ENCODE measurements at places on chromosomes 7 and 10.

- no peak for DNase-seq
Observed at GRCh38 chr7:105837765-105838626, 38.4 kb downstream of the ATXN7L1 start.

DNA sequence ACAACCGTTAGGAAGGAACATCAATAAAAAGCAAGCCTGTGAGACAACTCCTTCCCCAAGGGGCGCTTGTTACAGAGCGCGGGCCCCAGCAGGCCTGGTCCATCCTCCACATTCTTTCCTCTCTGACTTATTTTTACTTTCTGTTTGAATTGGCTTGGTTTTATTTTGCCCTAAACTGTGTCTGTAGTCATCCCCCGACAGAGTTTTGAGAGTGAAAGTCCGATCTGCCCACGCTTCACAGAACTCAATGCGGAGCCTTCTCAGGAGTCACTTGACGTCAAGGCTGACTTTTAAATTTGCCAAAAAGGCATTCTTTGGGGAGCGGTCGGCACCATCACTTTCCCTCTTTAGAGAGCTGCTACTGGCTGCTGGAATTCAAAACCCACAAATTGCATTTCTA, 150.1 kb upstream of the KLF6 start:
- no peak for DNase-seq

DNA sequence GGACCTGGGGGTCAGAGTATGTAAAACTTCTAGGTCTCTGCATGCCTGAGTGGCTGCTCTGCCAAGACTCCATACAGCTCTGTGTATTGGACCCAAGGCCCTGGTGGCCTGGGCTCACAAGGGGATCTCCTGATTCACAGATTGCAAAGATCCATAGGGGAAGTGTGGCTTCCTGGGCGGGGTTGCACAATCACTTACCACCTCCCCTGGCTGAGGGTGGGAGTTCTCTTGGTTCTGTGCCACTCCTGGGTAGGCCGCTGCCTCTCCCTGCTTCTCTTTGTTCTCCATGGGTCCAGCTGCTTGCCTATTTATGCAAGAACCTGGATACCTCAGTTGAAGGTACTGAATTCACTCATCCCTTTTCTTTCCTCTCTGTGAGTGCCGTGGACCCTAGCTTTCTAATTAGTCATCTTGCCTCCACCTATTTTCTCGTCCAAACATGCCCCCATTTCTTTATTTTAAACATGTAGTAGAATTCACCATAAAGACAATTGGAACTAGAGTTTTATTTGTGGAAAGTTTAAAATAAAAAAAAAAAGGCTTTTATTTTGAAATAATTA, 18.5 kb upstream of the AGR3 start:
- no peak for DNase-seq

- no peak for DNase-seq
Observed at GRCh38 chr7:150340024-150340749, 1.2 kb downstream of the RARRES2 start.

DNA sequence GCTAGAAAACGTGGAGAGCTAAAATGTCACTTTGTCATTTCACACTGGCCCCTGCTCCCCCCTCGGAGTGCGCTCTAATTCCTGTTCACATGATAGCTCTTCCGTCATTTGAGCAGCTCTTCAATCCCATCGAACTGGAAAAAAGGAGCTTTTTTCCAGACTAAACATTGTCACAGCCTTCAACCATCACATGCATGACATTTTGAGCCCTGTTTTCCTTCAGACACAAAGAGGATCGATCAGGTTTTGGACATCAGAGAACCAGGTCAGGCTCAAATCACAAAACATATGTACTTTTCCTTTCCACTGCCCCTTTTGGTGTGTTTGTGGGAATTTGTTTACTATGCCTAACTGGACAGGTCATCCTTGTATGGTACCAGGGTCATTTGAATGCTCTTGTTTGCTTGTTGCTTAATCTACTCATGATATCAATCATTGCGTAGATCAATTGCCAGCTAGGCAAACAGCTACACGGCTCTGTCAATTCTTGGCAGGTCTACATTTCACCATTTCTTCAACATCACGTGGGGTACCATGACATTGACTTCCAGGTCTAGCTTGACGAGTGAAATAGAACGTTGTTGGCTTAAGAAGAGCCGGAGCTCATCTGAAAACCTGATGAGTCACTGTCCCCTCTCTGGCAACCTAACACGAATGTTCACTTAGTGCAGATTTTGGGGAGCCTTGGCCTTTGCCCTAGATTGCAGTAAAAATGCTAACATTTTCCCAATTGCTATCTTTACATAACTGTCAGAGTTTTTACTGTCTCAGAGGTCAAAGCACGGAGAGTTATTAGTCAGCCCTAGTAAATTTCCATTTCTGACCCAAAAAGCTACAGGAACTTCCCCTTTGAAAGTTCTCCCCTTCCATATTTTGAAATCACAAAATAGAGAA, 87.3 kb downstream of the LYZL2 start:
- no peak for DNase-seq

DNA sequence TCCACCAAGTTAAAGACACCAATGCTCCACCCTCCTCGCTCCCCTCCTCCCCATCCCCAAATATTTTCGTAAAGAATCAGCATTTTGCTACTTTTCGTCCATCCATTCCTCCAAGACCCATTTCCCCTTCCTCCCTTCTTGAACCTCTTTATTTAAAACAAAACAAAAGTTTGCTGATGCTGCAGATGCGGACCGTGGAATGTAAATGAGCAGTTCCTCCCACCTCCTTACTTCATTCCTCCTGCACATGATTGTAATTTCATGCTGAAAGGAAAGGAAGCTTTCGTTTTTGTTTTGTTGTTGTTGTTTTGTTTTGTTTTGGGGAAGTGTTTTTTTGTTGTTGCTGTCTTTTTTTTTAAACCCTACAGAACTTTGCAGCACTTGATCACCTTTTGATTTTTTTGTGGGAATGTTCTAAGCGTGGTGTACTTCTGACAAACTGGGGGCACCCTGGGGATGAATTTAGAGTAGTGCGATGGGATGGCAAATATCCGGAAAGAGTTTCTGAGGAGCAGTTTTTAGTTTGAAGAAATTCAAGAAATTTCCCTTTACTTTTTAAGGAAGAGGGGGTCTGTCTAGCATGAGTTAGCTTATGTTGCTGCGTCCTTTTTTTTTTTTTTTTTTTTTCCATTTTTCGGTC, 177.3 kb downstream of the TCF7L2 start:
- no peak for DNase-seq

GRCh38 chr7:31934551-31934950, 135.7 kb downstream of the PDE1C start:
- no peak for DNase-seq

DNA sequence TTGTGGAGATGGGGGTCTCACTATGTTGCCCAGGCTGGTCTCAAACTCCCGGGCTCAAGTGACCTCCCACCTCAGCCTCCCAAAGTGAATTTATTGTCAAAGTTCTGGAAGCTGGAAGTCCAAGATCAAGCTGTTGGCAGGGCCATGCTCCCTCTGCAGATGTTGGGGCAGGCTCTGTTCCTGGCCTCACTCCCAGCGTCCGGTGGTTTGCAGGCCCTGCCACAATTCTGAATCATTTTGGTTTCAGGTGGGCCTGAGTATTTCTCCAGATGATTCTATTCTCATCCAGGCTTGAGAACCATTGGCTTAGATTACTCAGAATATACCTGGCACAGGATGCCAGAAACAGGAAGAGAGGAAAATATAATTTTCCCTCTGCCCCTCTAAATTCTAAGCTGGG, 737.4 kb downstream of the TNS3 start:
- no peak for DNase-seq

DNA sequence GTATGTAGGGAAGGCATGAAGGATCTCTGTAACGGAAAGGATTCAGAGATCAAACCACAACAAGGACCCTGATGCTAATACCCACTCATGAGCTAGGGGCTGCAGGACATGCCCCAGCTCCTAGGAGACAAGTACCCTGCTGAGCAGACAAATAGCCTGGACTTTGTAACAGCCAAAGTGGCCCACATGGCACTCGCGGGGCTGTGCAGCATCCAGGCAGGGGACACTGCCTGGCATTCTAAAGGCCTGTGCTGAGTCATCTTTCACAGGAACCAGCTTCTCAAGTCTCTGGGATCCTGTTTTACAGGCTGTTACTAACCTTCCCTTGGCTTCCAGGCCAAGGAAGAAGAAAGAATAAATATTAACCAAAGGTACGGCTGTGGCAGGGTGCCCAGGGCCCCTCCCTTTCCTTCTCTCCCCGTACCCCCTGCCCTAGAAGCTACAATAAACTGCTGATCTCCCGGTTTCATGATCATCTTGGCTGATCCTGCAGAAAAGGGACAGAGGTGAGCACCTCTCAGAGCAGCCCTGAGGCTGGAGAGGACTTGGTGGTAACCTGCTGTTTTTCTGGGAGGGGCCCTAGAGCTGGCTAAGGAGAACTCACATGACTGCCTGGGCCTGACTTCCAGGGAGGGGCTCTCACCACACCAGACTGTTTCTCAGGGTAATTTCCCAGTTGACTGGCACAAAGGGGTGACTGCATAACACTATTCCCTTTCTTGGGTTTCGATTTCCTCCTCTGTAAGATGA, 4.2 kb upstream of the RPEL1 start:
- no peak for DNase-seq

DNA sequence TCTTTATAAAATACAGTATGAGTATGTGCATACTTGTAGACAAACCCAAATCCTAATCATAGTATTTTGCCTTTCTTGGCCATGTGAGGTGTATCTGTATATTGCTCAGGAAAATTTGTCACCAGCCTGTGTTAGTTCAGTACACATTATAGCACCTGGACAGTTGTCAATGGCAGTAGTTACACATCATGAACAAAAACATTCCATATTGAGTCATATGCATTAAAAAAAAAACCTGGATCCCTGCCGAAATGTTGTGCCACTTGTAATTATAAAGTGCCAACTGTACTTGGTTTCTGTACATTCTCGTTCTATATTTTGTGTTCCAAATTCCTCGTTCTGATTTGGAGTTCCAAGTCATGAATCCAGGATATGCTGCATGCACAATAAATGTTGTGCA, 410.4 kb downstream of the INHBA start:
- no peak for DNase-seq

DNA sequence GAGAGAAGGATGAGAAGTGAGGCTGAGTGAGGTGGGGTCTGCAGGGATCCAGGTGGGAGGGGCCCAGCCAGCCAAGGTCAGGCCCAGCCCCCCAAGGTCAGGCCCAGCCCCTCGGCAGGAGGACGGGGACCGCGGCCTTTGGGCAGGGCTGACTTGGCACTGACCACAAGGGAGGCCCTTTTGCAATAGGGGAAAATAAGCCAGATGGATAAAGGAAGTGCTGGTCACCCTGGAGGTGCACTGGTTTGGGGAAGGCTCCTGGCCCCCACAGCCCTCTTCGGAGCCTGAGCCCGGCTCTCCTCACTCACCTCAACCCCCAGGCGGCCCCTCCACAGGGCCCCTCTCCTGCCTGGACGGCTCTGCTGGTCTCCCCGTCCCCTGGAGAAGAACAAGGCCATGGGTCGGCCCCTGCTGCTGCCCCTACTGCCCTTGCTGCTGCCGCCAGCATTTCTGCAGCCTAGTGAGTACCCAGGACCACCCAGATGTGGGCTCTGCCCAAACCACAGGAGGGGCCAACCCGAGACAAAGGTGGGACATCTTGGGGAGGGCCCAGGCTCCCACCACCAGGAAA, at the start of gene PILRA:
Gene PILRA (plus strand): TSS at position 227 of the 571 bp plus-strand sequence. CDS start 170 bp downstream, at position 397.
- DNase-seq: no peak

GRCh38 chr10:124045276-124045675, 48.1 kb downstream of the CHST15 start:
- DNase-seq: no peak

DNA sequence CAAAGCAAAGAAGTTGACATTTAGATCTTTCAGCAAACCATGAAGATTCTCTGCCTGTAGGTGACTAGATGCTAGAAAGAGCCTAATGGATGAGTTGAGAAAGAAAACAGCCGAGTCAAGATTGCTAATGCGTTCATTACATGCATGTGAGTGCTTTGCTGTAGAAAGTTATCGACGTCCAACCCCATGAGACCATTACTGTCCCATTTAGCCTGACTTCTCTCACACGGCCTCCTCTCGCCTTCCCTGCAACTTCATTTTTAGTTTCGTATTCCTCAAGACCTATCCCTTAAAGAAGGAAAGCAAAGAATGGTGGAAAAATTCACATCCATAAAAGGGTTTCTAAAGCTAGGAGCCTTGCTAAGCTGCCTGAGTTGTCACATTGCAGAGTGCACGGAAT, 113.7 kb upstream of the DPP6 start:
- no peak for DNase-seq

DNA sequence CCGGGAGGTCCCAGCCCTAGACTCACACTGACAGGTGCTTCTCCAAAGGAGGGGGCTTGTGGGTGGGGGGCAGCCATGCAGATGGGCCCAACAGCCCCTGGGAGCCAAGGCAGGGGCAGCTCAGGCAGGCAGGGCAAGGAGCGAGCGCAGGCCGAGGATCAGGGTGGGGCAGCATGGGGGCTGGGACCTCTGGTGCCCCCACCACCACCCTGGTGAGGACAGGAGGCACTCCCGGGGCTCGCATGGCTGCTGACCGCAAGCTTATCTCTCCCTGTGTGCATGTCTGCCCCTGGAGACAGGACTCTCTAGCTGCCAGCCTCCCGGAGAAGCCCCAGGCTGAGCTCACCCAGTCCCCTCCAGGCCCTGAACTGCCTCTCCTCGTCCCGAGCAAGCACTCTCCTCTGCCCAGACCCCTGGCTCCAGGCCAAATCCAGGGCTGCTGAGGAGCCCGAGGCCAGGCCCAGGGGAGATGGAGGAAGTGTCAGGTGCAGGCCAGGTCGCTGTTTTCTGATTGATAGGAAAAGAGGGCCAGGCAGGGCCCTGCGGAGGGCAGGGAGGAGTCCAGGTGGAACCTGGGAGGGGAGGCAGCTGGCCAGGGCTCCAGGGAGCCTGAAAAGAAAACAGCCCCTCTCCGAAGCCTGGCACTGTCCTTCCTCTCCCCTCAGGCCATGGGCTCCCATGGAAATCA, 39.0 kb downstream of the PDGFA start:
- DNase-seq: no peak

GRCh38 chr10:70508912-70509756, 30.6 kb downstream of the PALD1 start:
- DNase-seq: no peak

Data from T-helper 9 cell (primary cell).